ENCODE measurements at places on chromosomes 7 and 10.

DNA sequence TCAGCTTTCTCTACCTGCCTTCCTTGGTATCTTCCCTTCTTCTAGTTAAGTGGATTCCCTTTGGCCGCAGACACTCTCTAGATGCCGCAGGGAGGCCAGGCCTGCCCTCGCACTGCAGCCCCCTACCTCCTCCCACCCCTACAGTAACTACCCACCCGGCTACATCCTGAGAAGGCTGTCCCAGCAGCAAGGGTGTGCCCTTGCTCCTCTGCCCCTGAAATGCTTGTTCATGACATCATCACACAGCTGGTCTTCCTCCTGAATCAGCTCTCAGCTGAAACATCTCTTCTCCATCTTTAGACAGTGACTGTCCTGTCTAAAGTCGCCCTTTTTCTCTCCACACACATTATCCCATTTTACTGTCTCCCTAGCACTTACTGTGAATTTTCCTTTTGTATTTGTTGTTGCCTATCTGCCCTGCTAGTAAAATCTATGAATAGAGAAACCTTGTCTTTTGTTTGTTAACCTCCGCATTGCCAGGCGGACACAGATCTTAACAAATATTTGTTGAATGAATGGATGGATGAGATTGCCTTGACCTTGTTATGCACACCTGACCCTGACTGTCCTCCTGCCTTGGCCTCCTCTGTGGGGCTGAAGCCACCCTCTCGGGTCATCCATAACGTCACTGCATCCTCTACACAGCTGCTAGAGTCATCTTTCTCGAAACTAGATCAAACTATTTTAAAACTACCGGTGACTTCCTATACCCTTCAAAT lies 108.9 kb upstream of the GATA3 start:
- no peak for DNase-seq

GRCh38 chr7:46283852-46284251 lies 362.8 kb upstream of the IGFBP3 start:
- no peak for DNase-seq

- DNase-seq = no peak
These were observed 764 bp upstream of the FAM131B start for GRCh38 chr7:143363016-143363937.

GRCh38 chr10:2985729-2986232 lies 81.6 kb upstream of the PFKP start:
- no peak for DNase-seq

GRCh38 chr7:45328403-45328981 lies 170.9 kb downstream of the RAMP3 start:
- no peak for DNase-seq

DNA sequence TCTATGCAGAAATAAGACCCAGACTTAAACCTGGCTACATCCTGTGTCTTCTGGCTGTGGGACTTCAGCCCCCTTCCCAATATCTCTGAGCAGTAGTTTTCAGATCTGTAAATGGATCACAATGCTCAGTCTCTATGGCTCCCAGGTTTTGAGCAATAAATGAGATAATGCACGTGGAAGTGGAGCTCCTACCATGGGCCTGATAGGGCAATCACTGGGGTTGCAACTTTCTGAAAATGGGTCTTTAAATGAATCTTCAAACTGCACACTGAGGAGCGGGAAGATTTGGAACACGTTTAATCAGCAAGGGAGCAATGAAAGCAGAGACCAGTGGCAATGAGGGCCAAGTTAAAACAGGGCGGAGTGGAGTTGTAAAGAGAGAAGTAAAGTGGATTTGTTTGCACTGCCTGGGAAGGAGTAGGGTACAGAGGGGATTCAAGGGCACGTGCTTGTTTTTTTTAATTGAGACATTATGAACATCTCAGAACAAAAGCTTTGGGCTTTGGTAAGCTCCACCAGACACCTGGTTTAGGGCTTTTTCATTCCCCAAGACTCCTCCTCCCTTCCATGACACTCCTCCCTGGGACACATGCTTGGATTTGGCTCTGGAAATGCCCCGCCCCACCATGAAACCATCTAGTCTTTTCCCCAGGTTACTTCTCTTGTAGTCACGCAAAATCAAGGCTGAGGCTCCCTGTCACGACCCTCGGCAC lies 42.7 kb downstream of the PAPSS2 start:
- DNase-seq = no peak

- no peak for DNase-seq
These were observed 177.3 kb downstream of the DKK1 start for GRCh38 chr10:52491246-52491995.

DNA sequence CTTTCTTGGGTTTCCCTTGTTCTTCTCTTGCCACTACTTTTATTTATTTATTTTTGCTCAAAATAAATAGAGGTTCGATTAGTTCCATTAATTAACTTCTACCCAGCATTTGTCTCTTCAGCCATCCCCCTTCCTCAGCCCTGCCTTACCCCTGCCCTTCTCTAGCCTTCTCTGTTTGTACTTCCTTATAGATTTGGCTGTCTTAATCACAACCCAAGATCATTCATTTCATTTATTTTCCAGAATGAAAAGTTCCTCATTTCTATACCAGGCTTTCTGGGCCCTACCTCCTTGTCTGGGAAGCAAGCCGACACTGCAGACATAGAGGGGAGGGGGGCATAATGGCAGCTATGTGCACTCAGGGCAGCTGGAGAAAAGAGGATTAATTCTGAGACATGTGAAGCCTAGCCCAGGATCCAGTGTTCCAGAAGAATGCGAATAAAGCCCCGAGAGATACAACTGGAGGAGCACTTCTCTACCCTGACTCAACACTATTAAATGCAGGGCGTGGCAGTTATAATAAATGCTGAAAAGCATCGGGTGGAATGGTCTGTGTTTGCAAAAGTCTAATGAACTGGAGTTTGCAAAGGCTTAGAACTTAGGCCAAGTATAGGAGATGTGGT lies 6.4 kb upstream of the PDCD4 start:
- DNase-seq = no peak

DNA sequence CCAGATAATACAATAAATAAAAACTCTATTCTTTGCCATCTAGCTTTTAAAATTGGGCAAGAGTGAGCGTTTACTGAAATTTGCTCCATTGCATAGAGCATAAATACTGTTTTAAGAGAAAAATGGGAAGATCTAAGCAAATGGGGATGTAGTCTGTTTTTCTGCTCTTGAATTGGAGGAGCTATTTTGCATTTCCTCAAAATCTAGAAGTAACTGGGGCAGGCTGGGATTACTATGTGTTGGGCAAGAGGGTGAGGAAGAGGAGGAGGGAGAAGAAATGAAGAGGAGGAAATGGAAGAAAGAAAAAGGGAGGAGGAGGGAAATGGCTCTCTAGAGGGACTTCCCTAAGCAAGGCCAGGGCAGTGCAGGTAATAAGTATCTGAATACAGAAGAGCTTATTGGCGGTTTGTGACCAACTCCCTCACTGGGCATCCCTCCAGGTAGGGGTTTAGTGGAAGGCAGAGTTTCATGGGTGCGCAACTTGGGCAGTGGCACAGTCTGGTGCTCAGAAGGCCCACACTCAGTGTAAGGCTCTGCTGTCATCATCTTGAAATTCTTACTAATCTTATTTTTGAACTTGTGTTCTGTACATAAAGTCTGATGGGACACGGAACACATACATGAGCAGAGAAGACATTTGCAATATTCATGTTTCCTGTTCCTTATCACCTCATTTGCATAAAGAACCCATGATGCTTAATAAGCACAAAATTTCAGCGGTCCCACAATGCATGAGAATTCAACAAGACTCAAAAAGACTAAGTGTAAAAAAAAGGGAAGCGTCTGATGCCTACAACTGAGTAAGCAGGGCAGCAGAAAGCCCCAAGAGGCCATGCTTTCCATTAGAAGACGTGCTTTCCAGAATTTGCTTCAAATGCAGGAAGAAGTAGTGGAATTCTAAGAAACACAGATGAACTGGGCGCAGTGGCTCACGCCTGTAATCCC lies 116.9 kb downstream of the EVX1 start:
- no peak for DNase-seq

DNA sequence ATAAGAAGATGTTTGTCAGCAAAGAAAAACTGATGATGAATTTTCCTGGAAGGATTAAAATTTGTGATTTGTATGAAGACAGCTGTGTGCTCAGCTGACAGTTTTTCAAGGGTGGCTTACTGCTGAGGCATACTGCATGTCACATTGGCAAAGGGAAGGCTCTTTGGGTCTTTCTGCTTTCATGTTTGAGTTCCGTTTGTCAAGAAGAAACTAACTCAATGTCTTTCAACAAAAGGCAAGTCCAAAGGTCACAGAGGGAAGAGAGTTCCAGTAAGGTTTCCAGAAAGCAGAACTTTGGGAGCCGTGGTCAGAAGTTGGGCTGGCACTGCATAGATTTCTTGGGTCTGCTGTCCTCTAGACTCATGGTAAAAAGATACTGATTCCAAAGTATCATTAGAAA lies 16.9 kb downstream of the DYDC2 start:
- no peak for DNase-seq

DNA sequence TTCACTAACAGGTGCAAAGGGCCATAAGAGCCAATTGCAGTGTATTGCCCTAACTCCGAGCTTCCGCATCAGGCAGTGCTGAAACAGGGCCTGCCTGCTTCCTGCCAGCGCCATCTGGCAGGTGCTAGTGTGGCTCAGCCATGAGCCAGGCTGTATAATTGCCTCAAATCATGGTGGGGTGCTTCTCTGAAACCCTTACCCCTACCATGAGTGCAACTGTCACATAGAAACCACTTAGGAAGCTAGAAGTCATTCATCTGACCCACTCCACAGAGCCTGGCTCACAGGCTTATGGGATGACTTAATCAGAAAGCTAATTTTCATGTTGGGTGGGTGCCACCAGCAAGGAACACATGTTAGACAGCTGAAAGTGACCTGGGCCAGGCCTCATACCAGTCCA lies 133.3 kb upstream of the LAMB4 start:
- DNase-seq = no peak

GRCh38 chr10:24344279-24344678 lies 135.3 kb downstream of the KIAA1217 start:
- no peak for DNase-seq

DNA sequence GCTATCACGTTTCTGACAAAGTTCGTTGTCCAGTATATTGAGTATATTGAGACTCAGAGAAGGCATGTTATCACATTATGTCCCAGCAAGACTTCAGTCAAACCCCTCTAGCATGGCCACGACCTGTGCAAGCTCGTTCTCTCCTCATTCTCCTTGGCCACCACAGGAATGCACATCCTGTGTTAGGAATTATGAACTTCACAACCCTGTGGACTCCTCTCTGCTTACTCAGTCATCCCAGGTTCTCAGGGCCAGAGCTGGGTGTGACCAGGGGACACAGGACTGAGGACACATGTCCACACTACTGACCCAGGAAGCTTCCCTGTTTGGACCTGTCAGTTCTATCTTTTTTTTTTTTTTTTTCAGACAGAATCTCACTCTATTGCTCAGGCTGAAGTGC lies 4.4 kb downstream of the SH2D4B start:
- DNase-seq = no peak

- no peak for DNase-seq
These were observed 25.9 kb downstream of the STEAP4 start for GRCh38 chr7:88280801-88281200.

DNA sequence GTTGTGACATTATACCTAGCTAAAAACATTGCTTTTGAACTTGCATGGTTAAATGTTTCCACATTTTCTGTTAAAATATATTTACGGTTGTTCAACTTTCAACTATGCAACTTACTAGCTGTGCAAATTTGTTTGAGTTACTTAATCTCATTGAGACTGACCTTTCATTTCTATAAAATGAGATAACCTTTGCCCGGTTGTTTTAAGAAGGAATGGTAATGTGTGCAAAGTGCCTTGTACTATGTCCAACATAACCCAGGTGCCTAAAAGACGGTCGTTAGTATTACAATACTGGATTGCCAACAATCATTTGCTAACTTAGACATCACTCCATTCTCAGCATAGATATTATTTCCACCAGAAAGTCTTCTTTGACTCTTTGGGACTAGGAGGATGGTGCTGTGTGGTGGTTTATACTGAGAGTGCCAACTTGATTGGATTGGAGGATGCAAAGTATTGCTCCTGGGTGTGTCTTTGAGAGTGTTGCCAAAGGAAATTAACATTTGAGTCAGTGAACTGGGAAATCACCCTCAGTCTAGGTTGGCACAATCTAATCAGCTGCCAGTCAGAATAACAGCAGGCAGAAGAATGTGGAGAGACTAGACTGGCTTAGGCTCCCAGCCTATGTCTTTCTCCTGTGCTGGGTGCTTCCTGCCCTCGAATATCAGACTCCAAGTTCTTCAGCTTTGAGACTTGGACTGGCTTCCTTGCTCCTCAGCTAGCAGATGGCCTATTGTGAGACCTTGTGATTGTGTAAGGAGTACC lies 85.2 kb upstream of the PDSS1 start:
- no peak for DNase-seq

DNA sequence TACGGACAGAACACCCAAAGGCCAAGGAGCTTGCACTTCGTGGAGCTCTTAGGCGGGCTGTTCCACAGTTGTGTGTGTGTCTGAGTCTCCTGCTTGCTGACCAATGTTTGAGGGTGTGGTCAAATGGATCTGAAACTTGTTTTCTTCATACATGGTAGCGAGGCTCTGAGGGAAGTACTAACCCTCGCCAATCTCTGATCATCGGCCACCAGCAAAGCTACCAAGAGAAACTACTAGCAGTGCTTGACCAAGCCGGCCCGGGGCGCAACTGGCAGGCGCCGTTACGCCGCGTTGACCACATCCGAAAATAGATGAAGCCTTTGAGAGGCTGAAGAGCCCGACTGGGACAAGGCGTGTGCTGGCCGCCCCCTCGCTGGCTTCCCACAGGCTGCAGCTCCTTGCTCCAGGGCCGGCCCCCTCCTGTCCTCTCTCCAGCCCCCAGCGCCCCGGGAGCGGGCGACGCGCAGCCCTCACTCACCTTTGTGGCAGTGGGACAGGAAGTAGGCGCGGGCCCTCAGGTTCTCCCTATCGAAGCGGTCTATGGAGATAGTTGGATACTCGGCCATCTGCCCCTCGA lies 384 bp downstream of the DCLRE1C start:
- no peak for DNase-seq

- no peak for DNase-seq
These were observed 269.1 kb downstream of the GATA3 start for GRCh38 chr10:8323428-8324054.

DNA sequence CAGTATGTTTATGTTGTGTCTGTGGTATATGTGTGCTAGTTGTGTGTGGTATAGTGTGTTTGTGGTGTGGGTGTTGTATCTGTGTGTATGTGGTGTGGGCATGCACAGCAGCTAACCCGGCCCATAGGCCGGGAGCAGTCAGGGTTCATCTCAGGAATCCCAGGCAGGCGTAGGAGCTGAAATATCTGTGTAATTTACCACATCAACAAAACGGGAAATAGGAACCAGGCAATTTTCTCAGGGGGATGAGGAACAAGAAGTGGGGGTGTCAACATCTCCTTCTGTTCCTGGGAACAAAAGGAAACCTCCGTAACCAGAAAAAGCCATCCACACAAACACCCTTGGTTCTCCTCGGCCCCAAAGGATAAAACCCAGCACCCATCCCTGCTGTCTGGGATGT lies 24.5 kb upstream of the ZNF488 start:
- no peak for DNase-seq

GRCh38 chr10:17527514-17528146 lies 73.2 kb upstream of the ST8SIA6 start:
- DNase-seq = no peak

All from ecto neural progenitor cell (in vitro differentiated cells).